Activated CD4-positive, alpha-beta T cell treated with anti-CD3 and anti-CD28 coated beads for 4 hours (primary cell): ENCODE measurements at places on chromosomes 6 and 20.

DNA sequence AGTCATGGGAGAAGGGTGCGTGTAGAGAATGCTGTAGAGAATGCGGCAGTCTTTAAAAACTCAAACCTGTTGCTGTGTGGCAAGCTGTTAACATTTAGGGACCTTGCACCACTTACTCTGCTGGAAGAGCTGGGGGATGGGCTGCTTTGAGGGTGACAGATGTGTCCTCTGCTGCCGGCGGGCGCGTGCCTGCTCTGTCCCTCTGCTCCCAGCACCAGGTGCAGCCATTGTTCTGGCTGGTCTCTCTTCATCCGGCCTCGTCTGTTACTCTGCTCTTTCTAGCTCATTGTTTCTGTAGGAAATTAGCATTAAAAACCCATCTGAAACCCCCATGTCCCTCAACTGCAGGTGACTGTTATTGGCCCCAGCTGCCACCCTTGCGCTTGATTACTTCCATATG, 78.5 kb downstream of the CBFA2T2 start:
- DNase-seq, result no peak

DNA sequence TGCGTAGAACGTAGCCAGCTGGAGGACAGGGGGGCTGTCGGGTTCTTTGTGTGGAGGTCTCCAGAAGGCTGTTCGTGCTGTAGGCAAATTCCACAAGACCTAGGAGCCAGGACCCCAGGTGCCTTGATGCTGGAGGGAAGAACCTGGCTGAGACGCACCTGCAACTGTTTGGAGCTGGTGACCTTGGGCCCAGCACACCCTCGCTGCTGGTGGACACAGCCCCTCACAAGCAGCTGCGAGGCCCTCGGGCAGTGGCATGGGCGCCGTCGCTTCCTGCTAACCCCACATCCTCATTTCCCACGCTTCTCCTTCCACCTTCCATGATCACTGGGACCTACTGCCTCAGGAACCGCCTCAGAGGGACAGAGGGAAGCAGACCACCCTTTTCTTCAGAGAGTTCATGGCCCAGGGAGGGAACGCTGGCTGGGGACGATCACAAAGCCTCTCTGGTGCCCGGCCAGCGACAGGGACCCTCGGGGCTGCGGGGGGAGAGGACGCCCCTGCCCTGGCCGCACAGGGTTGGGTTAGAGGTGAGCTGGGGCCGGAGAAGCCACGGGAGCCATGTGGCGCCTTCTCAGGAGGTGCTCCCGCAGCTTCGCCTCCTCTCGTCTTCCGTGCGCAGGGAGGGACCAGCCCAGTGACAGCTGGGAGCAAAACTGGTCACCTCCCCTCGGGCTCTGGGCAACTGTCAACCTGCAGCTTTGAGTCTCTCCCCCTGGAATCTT, 18.4 kb downstream of the DLL1 start:
- DNase-seq, result no peak

DNA sequence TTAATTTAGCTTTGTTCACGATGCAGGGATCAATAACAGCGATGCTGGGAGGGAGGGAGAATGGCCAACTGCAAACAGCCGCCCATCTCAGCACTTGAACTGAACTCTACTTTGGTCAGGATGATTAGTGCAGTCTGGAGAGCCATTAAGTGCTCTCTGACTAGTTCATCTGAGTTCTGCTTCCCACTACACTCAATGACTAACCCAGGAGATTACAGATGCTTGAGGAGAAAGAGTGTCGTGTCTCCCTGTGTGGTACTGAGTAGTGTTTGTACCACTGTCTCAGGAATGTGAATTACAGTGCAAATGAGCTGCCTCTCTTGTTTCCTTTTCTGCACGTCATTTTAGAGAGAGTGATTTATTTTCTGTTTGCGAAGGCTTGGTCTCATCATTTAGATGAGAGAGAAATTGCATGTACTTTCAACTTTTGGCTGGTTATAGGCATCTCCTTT, 23.5 kb downstream of the CARMIL1 start:
- no peak for DNase-seq

GRCh38 chr6:98844244-98845210, 10.2 kb downstream of the POU3F2 start:
- no peak for DNase-seq

DNA sequence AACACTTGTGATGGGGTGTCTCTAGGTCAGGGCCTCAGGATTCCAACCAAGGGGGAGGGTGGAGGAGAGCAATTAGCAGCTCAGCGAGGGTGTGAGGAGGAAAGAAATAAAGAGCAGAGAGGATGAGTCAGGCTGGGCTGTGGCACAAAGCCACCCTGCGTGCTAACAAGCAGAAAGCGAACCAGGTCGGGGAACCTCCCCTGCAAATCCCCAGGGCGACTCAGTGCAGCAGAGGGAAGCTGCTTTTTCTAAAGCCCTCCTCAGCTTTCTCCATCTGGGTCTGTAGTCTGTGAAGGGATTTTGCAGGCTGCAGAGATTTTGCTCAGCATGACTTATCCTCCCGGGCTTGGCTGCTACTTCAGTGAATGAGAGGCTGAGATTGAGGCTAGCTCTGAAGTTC, 6.6 kb upstream of the SPO11 start:
- DNase-seq, result no peak

DNA sequence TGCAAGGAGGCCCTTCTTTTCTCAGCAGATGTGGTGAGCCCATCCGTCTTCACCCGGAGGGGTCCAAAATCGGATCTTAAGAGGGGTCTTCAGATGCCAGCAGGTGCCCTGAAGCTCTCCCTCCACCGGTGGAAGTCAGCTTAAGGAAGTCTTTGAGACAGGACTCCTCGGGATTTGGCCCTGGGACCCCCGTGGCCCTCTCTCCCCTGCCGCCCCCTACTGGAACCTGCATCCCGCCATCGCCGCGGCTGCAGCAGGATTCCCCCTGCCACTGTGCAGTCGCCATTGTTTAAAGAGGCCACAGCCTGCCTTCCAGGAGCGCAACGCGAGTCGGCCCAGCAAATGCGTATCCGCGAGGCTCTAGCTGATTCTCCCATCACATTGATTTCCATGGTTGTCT, 292.5 kb upstream of the ZNF337 start:
- DNase-seq, result no peak

GRCh38 chr6:18530201-18530600, 143.1 kb downstream of the RNF144B start:
- DNase-seq, result no peak

- DNase-seq, result no peak
Measured at GRCh38 chr6:139919107-139920026, 544.9 kb upstream of the CITED2 start.

GRCh38 chr6:16651871-16652270, 109.4 kb downstream of the ATXN1 start:
- DNase-seq, result no peak

- DNase-seq, result no peak
Measured at GRCh38 chr20:41167481-41168253, 30.3 kb downstream of the PLCG1 start.

DNA sequence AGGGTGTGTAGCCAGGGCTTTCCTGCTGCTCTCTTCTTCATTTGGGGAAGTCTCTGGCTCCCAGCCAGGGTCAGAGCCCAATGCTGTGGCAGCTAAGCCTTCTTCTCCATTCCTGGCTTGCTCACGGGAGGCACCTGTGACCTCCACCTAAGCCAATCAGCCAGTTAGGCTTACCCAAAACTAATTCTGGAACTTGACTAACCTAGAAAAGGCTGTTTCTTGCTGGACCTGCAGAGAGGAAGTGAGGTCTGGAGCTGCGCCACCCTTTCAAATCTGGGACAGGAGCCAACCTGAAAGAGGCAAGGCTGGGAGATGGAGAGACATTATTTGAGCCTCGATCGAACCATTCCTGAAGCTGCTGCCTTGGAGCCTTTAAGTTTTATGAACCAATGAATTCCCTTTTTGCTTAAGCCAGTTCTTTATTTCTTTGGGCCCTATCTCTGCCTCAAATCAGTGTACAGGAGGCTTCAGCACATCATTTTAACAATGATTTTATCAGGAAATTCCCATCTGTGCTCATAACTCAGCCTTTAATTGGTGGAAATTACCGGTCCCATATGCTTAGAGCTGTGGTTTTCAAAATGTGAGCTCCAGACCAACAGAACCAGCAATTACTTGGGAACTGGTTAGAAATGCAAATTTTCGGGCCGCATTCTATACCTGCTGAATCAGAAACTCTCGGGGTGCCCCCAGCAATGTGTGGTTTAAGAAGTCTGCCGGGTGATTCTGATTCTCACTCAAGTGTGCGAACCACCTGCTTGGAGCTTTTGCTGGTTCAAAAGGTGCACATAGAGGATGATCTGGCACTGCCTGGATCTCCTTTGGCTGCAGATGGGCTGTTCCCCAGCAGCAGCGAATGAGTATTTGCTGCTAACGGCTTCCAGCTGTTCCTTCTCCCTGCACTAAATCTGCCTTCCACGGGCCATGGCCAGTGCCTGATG, 97.4 kb upstream of the RNF24 start:
- no peak for DNase-seq

DNA sequence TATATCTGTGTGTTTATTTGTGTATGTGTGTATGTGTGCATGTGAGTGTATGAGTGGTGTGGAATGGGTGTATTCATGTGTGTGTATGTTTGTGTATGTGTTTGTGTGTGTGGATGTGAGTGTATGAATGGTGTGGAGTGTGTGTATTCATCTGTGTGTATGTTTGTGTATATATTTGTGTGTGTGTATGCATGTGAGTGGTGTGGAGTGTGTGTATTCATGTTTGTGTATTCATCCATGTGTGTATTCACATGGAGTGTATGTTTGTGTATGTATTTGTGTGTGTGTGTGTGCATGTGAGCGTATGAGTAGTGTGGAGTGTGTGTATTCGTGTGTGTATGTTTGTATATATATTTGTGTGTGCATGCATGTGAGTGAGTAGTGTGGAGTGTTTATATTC, 66.6 kb downstream of the PPP1R14C start:
- DNase-seq, result no peak

- DNase-seq, result no peak
Measured at GRCh38 chr6:1309366-1309765, 2.5 kb upstream of the FOXQ1 start.

DNA sequence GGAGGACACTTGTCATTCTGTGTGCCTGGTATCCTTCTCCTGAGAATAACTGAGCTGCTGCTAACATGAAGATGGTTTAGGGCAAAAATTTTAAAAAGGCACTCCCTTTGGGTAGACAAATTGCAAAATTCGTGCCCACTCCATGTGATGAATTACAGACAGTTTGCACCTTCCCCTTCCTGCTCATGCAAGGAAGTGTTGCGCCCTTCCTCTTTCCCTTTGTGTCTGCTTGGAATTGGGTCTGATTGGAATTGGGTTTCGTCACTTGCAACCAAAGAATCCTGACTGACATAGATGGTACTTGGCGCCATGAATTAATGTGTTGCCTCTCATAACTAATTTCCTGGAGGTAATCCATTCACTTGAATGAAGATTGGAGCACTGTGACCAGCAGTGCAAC, 62.3 kb upstream of the SHLD1 start:
- no peak for DNase-seq

GRCh38 chr20:1816384-1817381, 78.5 kb upstream of the SIRPA start:
- no peak for DNase-seq

- DNase-seq, result no peak
Measured at GRCh38 chr20:41938353-41938752, 320.2 kb upstream of the CHD6 start.
